ENCODE measurements at places on chromosomes 7 and 10.

DNA sequence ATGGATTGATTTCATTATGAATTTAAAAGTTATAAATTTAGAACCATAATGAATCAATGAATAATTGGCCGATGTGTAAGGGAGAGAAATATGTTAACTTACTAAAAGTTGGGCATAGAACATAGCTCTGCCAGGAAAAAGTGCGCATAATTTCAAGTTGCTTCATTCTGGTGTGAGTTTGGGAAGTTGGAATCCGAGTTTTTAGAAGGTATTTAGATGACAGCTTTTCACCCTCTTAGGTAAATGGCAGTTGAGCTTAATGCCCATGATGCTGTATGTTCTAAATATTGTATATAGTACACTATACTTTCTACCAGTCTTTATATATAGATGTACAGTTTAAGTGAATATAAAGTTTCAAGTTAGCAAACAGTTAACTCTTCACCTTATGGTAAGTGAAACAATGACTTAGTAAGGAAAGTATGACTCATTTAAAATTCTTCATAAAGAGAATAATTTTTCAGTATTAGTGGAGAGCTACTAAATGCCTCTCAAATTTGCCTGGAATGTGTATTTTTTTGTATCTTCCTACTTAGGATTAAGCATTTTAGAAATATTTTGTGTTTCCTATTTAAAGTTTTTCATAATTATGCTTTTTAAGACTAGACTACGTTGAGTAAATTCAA, 1.6 kb downstream of the C1GALT1 start:
- no peak for DNase-seq

GRCh38 chr10:6669269-6669859, 89.3 kb upstream of the PRKCQ start:
- no peak for DNase-seq

DNA sequence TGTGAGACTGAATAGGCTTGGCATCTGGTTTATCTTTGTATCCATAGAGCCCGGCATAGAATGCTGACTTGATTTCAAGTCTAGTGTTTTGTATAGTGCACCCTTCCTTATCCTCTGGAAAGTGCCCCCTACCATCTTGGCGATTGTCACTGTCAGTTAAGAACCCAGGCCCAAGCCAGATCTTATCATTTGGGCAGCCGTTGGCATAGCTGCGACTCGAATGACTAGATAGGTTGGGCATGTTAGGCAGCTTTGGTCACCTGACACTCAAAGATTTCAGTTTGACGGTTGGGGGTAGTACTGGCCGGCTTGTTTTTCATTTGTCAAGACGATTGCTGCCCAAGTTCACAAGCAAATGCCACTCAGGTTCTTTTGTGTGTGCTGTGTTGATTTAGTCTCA, 6.6 kb downstream of the NIPSNAP2 start:
- no peak for DNase-seq

- no peak for DNase-seq
These were observed 42.2 kb downstream of the COL13A1 start for GRCh38 chr10:69843923-69844322.

GRCh38 chr10:52741851-52742250, 30.7 kb downstream of the MBL2 start:
- DNase-seq = no peak

DNA sequence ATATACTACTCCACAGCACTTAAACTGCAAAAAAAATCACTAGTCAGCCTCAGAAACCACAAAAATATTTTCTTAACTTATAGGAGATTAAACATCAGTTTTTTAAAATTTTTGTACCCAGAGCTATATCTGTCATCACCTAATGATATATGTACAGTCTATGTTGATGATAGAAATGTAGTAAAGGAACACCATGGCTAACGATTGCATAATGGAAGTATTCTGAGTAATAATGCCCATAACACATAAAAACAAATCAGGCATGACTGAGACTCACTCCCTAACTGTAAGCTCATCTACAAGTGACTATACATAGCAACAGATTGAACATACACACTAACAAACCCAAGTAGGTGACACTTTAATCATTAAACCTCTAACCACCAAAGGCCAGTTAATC, 51.3 kb downstream of the TSPAN12 start:
- DNase-seq = no peak

GRCh38 chr7:22884911-22885788, 62.5 kb upstream of the TOMM7 start:
- DNase-seq = no peak

GRCh38 chr7:27109466-27110185, 7.1 kb upstream of the HOXA2 start:
- no peak for DNase-seq

GRCh38 chr7:4058158-4058557, 623.9 kb upstream of the FOXK1 start:
- DNase-seq = no peak

- no peak for DNase-seq
These were observed 143.8 kb upstream of the RHEB start for GRCh38 chr7:151663382-151664100.

GRCh38 chr10:130905921-130906320, 405.6 kb downstream of the TCERG1L start:
- no peak for DNase-seq

DNA sequence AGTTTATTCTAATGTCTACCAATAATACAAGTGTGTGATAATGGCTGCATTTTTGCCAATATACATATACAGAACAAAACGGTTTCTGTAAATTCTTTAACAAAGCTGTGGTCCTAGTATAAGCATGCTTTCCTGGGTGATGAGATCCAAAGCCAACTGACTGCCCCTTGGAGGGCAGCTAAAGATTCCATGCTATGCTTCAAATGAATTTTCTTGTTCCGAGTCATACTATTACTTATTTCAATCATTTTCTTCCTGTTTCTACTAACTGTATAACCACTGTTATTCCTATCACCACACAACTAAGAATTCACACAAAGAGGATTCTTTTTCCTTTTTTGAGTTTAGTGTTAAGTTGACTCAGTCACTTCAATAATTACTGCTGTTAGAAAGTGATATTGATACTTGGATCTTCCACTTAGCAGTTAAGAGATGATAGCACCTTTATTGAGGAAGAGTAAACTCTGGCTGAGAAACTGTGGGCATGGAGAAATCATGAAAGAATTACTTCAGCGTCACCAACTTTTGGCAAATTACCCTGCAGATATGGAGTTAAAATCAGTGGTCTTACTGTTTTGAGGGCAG, 197.5 kb downstream of the ARL4A start:
- no peak for DNase-seq

GRCh38 chr7:26193432-26194207, 6.9 kb downstream of the HNRNPA2B1 start:
- no peak for DNase-seq

GRCh38 chr7:40799-41750, 151.3 kb upstream of the FAM20C start:
- DNase-seq = no peak

DNA sequence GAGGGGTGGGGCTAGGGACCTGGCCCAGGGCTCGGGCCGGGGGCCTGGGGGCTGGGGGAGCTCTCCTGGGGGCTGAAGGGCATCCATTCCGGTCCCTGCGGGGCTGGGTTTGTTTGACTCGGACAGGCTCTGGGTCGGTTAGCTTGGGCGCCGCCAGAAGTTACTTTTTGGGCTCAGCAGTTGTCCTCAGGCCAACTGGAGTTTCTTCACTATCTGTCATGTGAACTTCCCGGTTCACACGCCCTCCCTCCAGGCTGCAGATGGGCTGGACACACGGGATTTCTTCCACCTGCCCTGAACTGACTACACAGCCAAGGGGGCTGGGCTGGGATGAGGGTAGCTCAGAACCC, 3.8 kb downstream of the SLC4A2 start:
- no peak for DNase-seq

GRCh38 chr10:71634531-71635164, 84.9 kb downstream of the C10orf105 start:
- DNase-seq = no peak

GRCh38 chr10:119409906-119410305, 132.6 kb downstream of the RGS10 start:
- DNase-seq = no peak

DNA sequence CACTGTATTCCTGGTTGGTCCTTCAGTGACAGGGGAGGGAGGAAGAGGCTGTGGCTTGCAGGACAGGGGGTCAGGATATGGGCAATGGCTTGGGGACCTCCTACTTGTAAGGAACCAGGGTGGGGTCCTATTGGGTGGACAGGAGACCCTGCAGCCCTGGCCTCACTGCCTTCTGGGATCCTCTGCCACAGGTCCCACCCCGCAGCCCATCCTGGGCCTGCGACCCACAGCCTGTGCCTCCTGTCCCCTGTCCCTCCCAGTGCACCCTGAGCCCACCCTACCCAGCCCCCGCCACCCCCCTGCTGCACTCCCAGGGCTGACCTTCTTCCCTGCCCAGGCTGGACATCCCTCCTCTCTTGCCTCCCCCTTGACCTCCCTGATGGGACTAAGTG, 58.7 kb upstream of the MYL10 start:
- DNase-seq = no peak
